Glomerular endothelial cell (primary cell): ENCODE measurements at places on chromosomes 13 and 19.

DNA sequence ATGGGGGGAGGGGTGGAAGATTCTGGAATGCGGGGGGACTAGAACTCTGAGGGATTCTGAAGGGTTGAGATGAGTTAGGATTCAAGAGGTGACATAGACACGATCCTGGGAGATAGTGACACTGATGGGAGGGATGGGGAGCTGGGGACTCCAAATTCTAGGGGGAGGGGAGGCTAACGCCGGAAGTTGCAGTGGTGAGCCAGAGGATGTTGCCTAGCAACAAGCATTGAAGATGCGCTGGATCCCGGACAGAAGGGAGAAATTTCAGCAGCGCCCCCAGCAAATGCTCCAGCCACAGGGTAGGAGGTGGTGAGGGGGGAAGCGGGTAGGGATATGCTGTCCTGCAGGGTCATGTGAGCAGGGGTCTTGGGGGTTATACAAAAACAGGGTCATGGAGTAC is 6.9 kb upstream of the LTBP4 start:
- no peak for DNase-seq

DNA sequence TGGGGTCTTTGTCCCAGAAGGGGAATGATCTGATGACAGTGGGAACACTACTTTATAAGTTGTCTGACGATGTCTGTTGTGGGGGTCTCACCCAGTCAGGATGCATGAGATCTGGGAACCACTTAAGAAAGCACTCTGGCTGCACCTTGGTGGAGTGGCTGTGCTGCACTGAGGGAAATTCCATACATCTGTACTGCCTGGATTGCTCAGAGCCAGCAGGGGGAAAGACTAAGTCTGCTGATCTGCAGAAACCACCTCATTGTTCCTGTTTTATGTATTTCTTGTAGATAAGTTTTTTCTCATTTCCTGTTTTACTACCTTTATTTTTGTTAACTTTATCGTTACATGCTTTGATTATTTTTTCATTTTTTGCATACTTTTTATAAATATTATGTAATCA is 27.3 kb downstream of the ZNF430 start:
- no peak for DNase-seq

DNA sequence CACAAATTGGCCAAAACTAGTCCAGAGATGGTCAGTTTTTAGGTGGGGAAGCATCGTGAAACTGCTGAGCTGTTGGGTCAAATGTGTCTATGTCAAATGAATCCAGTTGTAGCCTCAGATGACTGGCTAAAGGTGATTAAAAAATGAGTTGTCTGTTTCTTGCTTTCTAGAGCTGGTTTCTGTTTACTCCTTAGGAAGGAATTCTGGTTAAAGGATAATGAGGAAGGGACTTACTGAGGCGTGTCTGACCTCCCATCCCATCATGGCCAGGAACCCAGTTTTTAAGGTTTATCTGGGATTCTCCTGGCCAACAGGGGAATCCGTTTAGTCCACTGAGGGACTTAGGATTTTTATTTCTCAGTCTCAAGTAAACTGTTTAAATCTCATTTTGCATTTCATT is 256.5 kb downstream of the UQCRFS1 start:
- no peak for DNase-seq

DNA sequence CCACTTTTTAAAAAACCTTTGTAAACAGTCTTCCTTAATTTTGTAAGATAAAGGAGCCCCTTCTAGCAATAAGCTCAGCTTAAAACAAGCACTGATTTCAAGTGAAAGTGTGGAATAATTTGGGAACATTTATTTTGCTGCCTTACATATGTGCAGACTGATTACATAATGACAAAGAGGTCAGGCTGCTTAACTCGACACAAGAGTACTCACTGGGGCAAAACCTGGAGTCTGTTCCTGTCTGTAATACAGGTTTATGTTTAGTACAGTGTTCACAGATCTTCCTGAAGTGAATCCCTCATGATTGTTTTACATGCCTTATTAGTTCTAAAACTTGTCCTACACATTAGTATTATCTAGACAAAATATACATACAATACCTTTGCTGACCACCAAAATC is 609.8 kb downstream of the LMO7 start:
- no peak for DNase-seq

DNA sequence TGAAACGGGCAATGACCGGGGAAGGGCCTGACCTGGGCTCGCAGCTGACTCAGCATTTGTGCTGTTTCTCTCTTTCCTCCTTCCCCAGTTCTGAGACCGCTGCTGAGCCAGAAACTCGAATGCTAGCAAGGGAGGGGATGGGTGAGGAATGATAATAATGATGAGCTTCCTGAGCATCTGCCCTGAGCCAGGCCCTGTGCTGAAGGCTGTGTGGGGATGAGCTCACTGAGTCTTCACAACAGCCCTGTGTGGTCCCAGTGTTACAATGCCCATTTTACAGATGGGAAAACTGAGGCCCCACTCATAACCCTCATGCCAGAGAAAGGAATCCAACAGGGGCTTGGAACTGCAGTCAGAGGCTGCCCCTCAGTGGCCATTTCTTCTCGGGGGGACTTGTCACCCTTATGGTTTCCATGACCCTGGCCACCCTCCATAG is 8.1 kb downstream of the SULT2B1 start:
- no peak for DNase-seq

GRCh38 chr19:48023518-48023917 is 20.4 kb downstream of the CABP5 start:
- DNase-seq: no peak

DNA sequence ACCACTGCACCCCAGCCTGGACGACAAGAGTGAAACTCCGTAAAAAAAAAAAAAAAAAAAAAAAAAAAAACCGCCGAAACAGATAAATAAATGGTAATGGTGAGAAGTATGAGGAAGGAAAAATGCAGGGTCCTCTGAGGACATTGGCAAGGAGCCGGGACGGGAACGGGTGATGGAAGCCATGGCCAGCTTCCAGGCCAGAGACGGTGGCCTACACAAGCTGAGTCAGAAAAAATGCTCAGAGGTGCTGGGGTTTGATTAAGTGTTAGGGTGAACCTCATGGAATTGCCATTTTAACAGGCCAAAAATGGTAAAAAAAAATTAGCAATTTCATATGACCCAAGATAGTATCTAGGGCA is 866 bp upstream of the ZSWIM4 start:
- DNase-seq: no peak

- DNase-seq: no peak
Observed at GRCh38 chr19:34082289-34083077, 89.8 kb upstream of the LSM14A start.
